ENCODE measurements at places on chromosomes 3 and 15.

DNA sequence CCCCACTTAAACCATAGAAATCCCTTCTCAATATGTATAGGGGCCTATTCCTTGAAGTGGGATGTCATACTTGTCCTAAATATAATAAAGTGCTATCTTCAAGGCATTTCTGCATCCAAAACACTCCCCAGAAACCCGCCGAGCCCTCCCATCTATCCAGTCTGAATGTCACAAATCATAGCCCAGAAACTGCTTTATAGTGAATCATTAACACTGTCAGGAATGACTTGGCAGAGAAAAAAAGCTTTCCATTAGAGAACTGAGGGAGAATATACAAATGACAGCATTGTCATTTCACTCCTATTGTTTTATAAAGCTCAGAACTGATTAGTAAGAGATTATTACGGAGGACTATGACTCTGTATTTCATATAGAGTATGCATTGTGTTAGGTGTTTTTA lies 48.4 kb upstream of the MEIS2 start:
- DNase-seq: no peak

DNA sequence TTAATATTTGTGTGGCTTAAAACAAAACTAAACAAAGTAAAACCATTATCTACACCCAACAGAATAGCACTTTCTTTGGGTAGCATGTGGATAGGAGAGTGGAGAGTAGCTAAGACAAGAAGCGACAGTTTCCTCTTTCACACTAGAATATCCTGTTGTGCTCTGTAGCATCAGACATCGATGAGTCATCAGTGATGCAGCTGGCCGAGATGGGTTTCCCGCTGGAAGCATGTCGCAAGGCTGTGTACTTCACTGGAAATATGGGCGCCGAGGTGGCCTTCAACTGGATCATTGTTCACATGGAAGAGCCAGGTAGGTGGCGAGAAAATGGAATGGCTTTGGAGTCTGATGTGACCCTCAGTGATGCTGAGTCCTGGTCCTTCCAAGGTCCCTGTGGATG lies 108.1 kb downstream of the USP13 start:
- DNase-seq: no peak

- DNase-seq: no peak
Measured at GRCh38 chr3:171351676-171352075, 108.5 kb downstream of the TNIK start.

- DNase-seq: no peak
Measured at GRCh38 chr15:28021281-28022039, 77.7 kb downstream of the OCA2 start.

DNA sequence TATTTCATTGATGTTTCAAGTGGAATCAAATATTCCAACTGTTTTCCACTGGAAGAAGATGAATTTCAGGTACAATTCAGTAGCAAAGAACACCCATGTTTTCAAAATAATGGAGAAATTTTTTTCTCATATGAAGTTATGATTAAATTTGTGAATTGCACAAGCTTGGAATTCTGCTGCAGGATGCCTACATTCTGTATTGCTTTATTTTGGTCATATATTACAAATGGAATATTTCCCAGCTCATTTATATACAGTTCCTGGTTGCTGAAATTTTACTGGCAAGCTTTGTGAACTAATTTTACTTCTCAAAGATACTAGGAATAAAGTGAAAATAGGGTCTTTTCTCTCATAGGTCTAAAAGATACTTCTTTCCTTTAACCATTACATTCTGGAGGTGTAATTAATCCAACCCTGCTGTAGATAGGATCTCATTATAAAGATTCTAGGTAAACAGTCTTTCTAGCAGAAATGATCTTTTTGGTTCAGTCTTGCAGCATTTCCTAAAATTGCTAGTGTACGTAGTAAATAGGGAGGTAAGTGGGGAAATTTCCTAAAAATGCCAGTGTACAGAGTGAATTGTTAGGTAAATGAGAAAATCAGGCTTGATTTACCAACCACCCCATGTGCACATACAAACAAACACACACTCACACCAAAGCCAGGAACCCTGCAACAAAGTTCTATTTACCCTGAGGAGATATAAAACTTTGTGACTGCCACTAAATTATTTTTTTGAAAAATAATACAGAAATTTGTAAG lies 393.5 kb upstream of the TPRG1 start:
- DNase-seq: no peak

DNA sequence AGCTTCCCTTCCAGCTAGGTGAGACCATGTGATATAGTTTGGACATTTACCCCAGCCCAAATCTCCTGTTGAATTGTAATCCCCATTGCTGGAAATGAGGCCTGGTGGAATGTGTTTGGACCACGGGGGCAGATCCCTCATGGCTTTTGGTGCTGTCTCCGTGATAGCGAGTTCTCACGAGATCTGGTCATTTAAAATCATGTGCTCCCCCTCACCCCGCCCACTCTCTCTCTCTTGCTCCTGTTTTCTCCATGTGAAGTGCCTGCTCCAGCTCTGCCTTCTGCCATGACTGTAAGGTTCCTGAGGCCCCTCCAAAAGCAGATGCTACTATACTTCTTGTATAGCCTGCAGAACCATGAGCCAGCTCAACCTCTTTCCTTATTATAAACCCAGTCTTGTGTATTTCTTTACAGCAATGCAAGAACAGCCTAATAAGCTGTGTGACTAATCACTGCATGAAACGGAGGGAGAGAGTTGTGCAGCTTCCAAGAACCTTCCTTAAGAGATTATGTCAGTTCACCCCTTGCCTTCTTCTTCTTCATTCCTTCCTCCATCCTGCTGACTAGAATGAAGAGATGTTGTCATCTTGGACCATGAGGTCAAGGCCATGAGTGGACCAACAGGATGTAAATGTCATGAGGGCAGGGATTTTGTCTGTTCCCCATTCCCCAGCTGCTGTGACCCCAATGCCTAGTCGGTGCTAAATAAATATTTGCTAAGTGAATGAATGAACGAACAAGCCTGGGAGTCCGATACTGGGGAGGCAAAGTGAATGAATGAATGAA lies 91.0 kb downstream of the CPN2 start:
- DNase-seq: no peak

DNA sequence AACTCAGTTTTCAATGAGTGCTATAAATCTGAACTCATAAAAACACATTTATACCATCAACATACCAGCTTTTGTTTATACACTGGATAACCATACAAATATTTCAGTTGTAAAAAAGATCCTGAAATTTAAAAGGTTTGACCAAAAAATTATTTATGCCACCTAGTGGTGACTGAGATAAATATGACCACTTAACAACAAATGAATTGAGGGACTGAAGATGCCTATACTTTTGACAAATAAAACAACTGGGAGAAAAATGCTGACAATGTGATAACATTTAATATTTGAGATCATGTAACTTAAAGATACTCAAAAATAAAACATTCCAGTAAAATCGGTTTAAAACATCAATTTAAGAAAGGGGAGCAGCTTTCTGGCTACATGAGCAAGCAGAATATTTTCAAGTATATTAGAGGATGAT lies 30.4 kb downstream of the ATG3 start:
- DNase-seq: no peak

DNA sequence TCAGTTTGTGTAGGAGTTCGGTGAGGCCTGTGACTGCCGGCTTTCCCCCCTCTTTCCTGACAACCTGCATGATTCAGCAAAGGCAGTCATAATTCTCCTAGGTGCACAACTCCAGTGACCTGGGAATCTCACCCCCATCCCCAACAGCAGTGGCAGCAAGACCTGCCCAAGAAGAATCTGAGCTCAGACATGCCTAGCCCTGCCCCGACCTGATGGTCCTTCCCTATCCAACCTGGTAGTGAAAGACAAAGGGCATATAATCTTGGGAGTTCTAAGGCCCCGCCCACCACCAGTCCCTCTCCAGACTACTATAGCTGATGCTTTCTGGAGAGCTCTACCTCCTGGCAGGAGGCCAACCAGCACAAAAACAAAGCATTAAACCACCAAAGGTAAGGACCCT lies 44.2 kb upstream of the ZBED2 start:
- DNase-seq: no peak

DNA sequence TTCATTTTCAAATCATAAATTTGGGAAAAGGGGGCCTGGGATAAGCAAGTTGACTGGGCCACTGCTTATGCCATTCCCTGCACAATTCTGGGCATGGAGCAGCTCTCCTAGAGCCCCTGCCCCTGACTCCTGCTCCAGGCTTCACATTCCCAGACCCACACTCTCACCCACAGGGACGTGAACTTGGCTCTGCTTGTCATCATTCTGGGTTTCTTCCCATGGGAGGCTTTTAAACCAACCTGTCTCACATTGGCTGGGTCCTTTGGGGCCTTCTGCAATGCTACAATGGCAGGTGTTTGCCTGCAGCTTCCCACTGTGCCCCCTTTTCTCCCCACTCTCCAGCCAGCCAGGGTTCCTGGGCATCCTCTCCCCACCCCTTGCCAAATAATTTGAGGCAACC lies 49.1 kb downstream of the CYP19A1 start:
- DNase-seq: no peak

GRCh38 chr3:75144406-75144805 lies 519.7 kb upstream of the FRG2C start:
- DNase-seq: no peak

GRCh38 chr15:58010983-58011382 lies 54.5 kb downstream of the ALDH1A2 start:
- DNase-seq: no peak

DNA sequence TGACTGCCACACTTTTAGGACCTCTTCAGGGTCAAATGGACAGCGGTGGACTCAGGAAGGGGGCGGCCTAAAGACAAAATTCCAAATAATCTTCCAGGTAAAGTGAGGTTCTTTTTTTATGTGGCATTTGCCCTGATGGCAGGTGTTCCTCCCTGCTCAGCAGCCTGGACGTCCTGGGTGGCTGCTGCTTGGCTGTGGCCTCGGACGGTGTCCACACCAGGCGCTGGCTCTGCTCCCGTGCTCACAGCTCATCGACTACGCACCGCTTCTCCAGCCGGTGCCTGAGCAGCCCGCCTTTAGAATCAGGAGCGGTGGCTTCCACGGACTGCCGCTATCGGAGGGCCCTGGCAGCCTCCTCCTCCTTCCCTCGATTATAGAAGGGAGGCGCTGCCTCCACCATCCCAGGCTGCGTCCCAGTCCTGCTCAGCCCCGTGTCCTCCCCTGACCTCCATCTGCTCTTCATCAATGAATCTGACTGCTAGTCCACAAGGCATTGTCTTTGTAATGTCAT lies 41.9 kb downstream of the PCSK6 start:
- DNase-seq: no peak
